Stimulated activated CD8-positive, alpha-beta memory T cell treated with anti-CD3 and anti-CD28 coated beads, Interleukin-7, amount 100 ng/mL, for 4 hours (primary cell): ENCODE measurements at places on chromosomes 12 and 14.

DNA sequence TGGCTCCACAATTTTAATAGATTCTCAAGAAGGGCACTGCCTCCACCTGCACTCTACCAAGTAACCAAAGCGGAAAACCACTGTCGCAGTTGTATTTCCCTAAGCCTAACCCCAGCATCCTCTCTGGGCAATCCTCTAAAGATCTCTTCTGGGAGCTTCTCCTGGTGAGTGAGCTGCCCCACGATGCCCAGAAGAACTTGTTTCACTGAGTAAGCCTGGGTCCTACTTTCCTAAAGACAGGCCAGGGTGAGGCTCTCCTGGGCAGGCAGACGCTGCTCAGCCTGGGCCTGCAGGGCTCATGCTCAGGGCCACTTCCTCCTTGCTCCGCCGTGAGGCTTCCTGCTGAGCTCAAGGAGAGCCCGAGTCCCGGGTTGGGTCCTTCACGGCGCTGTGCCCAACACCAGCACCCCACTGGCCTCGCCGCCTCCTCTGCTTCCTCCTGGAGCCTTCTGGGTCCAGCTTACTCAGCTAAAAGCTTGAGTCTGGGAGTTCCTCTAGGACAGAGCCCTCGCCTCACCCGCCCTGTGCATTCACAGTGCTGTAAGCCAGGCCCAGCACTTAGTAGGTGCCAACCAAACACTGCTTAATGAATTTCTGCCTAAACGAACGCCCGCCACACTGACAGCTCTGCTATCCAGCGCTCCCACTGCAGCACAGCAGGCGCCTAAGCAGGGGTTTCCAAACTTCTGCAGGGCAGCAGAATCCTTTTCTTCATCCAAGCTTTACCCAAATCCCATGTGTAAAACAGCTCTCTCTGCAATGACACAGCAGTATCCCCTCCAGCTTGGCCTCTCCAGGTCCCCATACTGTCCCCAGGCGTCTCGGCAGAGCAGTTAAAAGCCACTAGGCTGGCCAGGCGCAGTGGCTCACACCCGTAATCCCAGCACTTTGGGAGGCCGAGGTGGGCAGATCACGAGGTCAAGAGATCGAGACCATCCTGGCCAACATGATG is 5.7 kb downstream of the RAB35 start:
- no peak for DNase-seq

GRCh38 chr14:22847661-22848341 is 11.4 kb downstream of the MMP14 start:
- no peak for DNase-seq

GRCh38 chr12:42804928-42805327 is 215.4 kb upstream of the PRICKLE1 start:
- no peak for DNase-seq

- no peak for DNase-seq
These were observed 124.1 kb upstream of the RFLNA start for GRCh38 chr12:124170760-124171159.

- no peak for DNase-seq
These were observed 40.7 kb downstream of the GPR135 start for GRCh38 chr14:59424341-59425071.

DNA sequence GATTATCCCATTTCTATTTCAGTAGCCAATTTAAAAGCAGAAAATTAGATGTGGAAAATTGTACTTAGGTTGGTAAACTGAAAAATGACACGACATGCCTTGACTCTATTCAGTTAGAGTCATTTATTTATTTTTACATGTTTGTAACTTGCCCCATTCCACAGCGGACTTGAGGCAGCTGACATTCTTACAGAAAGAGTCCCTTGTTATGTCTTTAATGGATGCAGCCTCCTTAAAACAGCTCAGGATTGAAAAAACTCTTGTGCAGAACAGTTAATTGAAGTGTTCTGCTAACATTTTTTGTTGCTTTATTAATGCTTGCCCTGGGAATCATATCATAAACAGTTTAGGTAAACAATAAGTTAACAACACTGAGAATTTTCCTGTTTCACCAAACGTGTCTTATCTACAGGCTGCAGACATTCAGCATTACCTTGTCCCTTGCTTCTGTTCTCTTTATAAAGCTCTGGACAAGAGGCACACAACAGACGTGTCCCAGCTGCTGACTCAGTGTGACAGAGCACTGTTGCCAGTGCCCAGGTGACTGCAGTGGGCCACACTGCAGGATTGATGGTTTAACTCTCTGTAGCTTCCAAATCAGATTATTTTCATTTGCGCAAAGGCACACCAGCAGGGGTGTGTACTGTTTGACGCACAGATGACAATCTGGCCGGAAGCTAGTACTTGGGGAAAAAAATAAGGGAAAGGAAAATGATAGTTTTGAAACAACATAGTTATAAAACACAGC is 101.6 kb downstream of the PELI2 start:
- DNase-seq, result no peak

DNA sequence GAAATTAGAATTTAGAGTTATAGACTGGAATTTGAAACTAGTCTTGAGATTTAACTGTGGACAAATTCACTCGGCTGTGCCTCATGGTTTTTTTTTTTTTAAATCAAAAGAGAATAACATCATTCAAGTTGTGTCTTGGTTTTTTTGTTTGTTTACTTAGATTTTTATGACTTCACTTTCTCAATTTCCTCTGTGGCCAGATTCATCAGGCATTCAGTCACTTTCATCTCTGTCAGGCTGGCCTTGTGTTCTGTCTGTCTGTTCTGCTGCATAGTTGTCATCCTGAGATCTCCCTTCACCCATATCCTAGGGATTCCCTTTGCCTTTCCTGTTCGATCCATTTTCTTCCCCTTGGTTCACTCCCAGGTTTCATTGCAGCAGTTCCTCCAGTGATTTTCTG is 10.0 kb downstream of the MARK3 start:
- DNase-seq, result no peak

- DNase-seq, result peak; percentile 15
These were observed 43.3 kb upstream of the PLEKHG6 start for GRCh38 chr12:6266971-6267721.

DNA sequence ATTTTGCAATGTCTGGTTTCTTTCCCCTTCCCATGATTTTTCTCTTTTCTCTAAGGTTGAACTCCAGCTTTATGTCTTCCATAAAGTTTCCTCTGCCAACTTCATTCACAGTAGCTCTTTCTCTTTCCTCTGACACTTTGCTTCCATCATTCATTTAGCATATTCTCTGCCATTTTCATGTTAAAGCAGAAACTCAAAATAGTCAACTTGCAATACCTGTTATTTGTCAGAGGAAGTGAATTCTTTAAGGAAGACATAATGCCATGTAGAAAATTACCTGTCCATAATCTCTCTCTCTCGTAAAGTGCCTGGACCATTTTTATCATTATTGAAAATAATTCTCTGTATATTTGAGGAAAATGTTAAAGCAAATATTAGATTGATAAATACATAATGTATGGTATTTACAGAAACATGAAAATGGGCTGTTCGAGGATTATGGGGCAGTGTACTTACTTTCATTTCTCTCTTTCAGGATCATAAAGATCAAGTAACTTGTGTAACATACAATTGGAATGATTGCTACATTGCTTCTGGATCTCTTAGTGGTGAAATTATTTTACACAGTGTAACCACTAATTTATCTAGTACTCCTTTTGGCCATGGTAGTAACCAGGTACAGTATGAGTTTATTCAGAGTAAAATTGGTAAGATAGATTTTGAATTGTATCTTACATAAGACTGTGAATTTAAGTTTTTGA is 12.6 kb downstream of the NEDD1 start:
- DNase-seq, result no peak

GRCh38 chr12:96235484-96235826 is 41.3 kb downstream of the ELK3 start:
- DNase-seq, result no peak

DNA sequence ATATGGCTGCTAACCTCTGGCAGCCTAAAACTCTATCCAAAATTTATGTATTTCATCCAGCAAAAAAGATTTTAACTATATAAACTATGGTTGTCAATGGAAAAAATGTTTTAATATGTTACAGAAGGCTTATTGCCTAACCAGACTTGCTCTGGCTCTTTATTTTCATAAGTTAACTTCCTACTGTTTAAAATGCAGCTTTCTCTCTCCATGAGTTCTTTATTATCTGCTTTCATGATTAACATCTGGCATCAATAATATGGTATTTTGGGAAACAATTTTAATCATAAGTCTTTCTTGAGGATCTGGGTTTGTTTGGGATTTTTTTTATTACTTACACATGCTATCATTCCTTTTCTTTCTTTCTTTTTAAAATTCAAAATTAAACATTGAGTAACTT is 20.5 kb downstream of the KERA start:
- no peak for DNase-seq

- no peak for DNase-seq
These were observed 29.2 kb downstream of the HIGD1C start for GRCh38 chr12:50981319-50982239.

- no peak for DNase-seq
These were observed 60.0 kb downstream of the LLPH start for GRCh38 chr12:66070378-66071120.

DNA sequence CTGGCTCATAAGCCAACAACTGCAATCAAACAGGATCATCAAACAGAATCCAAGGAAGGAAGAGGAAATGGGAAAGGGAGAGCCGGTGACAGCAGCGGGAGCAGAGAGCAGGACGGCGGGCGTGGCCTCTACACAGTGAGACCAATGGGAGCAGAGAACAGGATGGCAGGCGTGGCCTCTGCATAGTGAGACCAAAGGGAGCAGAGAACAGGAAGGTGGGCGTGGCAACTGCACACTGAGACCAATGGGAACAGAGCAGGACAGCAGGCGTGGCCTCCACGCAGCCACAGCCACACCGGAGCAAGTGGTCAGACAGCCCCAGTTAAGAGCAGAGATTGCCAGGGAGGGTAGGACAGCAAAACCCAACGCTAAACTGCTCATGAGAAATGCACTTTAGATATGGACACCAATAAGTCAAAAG is 16.4 kb downstream of the LRCOL1 start:
- DNase-seq, result no peak

GRCh38 chr14:49962621-49963020 is 69.7 kb downstream of the ARF6 start:
- no peak for DNase-seq

DNA sequence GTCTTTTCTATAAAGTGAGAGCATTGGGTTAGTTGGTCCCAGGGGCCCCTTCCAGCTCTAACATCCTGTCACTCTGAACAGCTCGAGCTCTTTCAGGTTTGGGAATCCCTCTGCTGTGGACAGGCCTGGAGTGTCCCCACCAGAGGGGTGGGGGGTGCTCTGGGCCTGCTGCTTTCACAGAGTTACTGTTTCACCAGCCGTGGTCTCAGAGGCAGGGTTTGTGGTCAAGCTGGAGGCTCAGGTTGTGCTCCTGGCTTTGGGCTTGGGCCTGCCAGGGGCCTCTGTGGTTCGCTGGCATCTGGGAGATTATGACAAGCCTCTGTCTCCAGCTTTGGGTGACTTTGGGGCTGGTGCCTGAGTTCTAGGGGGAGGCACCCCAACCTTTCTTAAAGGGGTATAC is 59.6 kb downstream of the FBXL14 start:
- DNase-seq, result no peak

GRCh38 chr14:63045612-63046320 is 508 bp upstream of the KCNH5 start:
- no peak for DNase-seq

DNA sequence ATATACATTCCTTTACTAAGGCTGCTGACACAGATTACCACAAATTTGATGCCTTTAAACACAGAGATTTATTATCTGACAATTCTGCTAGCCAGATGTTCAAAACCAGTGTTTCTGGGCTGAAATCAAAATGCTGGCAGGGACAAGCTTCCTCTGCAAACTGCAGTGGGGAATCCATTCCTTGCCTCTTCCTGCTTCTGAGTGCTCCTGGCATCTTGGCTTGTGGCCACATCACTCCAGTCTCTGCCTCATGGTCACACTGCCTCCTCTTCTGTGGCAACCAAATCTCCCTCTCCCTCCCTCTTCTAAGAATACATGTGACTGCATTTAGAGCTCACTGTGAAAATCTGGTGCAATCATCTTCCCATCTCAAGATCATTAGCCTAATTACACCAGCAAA is 235.7 kb downstream of the TTC8 start:
- no peak for DNase-seq

- no peak for DNase-seq
These were observed 71.1 kb upstream of the SOX5 start for GRCh38 chr12:24020397-24021163.

DNA sequence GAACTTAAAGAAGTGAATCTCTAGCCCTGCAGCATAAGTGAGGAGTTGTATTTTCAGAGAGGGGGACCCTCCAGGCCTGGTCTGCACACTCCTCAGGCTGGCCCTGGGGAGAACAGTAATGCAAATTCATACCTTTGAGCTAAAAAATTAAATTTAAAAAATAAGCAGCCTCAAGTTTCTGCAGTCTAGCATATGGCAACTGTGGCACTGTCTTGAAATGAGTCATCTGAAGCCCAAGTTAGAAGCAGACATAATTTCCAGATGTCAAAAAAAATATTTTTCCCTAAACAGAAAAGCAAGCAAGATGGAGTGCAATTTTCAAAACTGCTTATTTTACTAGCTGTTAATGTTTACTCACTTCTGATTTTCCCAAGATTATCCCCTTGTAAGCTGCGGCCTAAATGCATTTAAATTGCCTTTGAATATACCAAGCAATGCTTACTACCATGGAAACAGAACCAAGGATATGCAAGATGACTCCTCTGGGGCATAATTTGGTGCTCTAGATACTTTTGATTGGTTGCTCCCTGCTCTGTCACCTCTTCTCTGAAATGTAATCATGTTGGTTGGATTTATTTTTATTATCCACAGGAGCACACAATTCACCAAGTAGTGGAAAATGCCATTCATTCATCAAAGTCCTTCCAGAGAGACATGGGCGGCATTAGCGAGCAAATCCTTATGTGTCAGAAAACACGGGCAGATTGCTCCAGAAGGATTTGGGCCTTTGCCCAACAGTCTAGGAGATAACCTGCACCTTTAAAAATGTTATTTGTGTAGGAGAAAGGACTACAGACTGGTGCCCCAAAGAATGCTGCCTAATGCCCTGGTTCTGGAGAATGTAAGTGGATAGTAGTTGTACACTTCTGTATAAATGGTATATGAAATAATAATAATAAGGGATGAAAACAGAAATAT is 25.0 kb upstream of the DHRS7 start:
- no peak for DNase-seq

GRCh38 chr12:117466677-117467362 is 105.4 kb upstream of the NOS1 start:
- no peak for DNase-seq

DNA sequence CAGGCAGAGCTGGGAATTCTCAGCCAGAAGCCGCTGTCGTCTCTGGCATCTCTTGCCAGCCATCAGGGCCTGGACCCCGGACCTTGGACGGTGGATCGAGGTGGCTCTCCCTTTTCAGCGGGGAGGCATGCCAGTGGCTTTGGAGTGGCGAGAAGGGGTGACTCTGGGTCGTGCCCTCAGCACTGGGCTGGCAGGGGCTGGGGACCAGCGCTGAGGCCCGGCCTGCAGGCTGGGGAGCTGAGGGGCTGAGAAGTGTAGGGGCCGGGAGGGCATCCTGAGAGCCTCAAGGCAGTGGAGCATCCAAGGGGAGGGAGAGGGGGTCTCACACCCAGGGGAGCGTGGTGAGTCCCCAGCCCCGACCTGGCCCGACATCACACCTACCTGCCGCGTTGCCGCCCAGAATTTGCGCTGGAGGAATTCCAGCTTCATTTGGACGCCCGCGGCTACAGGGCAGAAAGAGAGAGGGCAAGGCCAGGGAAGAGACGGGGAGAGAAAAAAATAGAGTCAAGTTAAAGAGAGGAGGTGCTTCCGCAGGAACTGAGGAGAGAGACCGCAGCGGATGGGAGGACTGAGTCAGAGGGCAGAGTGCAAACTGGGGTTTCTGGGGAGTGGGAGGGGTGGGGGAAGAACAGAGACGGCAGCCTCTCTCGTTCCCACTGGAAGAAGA is 9.0 kb upstream of the LRTM2 start:
- DNase-seq, result peak; percentile 34

GRCh38 chr12:51293696-51294095 is 23.5 kb upstream of the SMAGP start:
- DNase-seq, result no peak
